Hematopoietic multipotent progenitor cell (in vitro differentiated cells): ENCODE measurements at places on chromosomes 2 and 18. TPM values are rescaled to one million over a fixed set of nuclear protein-coding genes. Genes with fewer than 3 reads are reported as not detected.

GRCh38 chr2:99879481-99879880 is 262.9 kb downstream of the AFF3 start:
- no peak for DNase-seq

The DCC gene
- not detected for total RNA-seq

GRCh38 chr18:77857678-77858655 is 608.3 kb downstream of the GALR1 start:
- no peak for DNase-seq

The MAPRE3 gene
- 3.0 TPM for total RNA-seq

The APOB gene
- total RNA-seq, result under 0.01 TPM
